A673 (cell line): ENCODE measurements at places on chromosomes 5 and 9. TPM values are rescaled to one million over a fixed set of nuclear protein-coding genes. Genes with fewer than 3 reads are reported as not detected.
A peak's percentile ranks its signal among the peaks of the same experiment; 100 is the strongest.

DNA sequence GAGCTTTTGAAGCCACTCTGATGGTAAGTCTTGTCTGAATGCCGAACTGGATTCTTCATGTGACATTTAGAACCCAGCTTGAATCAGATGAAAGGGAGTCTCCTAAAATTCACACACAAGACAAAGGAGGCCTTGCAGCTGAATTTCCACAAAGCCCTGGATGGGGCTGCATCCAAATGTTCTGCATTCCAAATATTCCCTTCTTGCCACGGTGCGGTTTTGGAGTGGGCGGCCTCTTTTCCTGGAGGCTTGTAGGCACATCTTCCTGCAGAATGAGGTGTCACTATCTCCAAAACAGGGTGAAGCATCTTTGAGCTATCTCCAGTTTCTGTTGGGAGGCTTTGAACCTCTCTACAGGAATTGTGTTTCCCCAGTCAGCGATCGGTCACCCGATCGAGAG is 342.7 kb downstream of the ARHGEF28 start:
- DNase-seq, result no peak
- H3K4me1 ChIP-seq, result no peaks in the 10 kb centered on the region
- no peak overlapping the region for H3K27ac ChIP-seq
- H3K36me3 ChIP-seq, result no peaks in the 10 kb centered on the region
- H3K27me3 ChIP-seq, result peaks cover 48% of the 10 kb centered on the region

DNA sequence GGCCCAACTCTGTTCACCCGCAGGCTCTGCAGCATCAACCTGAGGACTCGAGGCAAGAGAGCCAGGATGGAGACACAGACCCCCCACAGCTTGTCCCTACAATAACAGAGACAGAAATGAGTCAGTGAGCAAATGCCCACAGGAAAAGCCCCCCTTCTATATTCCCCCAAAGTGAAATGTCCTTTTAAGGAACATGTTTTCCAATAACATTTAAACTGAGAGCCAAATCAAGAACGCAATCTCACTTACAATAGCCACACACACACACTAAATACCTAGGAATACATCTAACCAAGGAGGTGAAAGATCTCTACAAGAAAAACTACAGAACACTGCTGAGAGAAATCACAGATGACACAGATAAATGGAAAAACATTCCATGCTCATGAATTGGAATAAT is 49.0 kb downstream of the TEX10 start:
- H3K36me3 ChIP-seq, result peaks cover 76% of the 10 kb centered on the region
- H3K27ac ChIP-seq, result no peak overlapping the region
- no peak for DNase-seq
- H3K4me3 ChIP-seq, result no peak overlapping the region
- H3K27me3 ChIP-seq, result no peaks in the 10 kb centered on the region

- H3K4me1 ChIP-seq, result no peaks in the 10 kb centered on the region
- no peak overlapping the region for H3K27ac ChIP-seq
- no peak overlapping the region for H3K4me3 ChIP-seq
- H3K27me3 ChIP-seq, result no peaks in the 10 kb centered on the region
- H3K36me3 ChIP-seq, result no peaks in the 10 kb centered on the region
Measured at GRCh38 chr9:16459421-16460148, 410.9 kb downstream of the BNC2 start.

DNA sequence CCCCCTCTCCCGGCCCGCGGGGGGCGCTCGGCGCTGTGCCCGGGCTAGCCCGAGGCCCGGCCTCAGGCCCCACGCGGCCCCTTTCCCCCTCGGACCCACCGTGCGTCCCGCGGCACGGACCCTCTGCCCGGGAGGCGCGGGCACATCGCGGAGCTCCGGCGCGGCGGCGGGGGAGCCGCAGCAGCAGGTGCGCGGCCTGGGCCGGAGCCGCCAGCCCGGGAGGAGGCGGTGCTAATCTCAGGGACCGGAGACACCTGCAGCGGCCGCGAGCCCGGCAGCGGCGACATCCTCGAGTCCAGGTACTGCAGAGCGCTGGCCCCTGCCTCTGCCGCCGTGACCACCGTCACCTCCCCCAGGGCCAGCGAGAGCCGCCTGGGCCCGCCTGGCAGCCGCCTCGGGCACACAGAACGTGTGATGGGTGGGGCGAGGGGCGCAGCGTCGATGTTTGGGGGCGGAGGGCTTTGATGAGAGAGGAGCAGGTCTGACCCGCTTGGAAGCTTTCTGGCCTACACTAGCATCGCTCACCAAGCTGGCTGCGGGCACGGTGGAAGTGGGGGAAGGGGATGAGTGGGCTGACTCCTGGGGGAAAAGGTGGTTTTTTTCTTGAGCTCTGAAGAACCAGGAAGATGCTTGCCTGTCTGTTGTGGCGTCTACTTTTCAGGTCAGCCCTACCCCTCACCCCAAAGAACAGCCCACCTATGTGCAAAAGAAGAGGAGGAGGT is 524 bp downstream of the CYFIP2 start:
- no peak overlapping the region for H3K27ac ChIP-seq
- H3K27me3 ChIP-seq, result no peaks in the 10 kb centered on the region
- peak overlapping the region; percentile 64 for H3K4me3 ChIP-seq
- H3K4me1 ChIP-seq, result no peaks in the 10 kb centered on the region
- no peak for DNase-seq
- H3K36me3 ChIP-seq, result no peaks in the 10 kb centered on the region

- H3K4me1 ChIP-seq, result no peaks in the 10 kb centered on the region
- H3K27ac ChIP-seq, result no peak overlapping the region
- no peak for DNase-seq
- no peaks in the 10 kb centered on the region for H3K36me3 ChIP-seq
Measured at GRCh38 chr5:74897049-74897448, 30.9 kb upstream of the FAM169A start.

GRCh38 chr5:50767588-50767987 is 101.2 kb downstream of the PARP8 start:
- DNase-seq, result no peak
- no peaks in the 10 kb centered on the region for H3K27me3 ChIP-seq
- no peaks in the 10 kb centered on the region for H3K36me3 ChIP-seq
- H3K4me1 ChIP-seq, result no peaks in the 10 kb centered on the region
- no peak overlapping the region for H3K4me3 ChIP-seq

DNA sequence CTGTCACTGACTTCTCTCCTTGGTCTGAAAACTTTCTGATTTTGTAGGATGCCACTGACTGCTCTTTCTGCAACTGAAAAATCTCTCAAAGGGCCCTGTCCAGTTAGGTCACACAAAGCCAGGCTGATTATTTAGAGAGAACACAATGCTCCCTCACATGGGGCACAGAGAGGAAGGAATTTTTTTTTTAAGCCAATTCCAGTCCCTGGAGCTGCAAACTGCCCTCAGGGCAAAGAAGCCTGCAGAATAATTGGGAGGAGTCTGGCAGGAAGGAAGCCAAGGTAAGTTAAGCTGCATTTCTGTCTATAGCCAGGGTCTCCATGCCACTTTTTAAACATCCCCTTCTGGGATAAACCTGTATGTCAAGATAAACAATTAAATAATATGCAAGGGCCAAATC is 305.5 kb downstream of the ZSWIM6 start:
- H3K36me3 ChIP-seq, result no peaks in the 10 kb centered on the region
- H3K4me1 ChIP-seq, result peaks cover 7% of the 10 kb centered on the region
- H3K27me3 ChIP-seq, result no peaks in the 10 kb centered on the region

PCDH12 gene
- 0.57 and 0.75 TPM in 2 replicates for total RNA-seq
